ENCODE measurements at places on chromosomes 5 and 9.

GRCh38 chr9:89626741-89627265 lies 22.0 kb downstream of the GADD45G start:
- no peak for DNase-seq

- no peak for DNase-seq
Observed at GRCh38 chr9:126497660-126498275, 116.0 kb upstream of the LMX1B start.

DNA sequence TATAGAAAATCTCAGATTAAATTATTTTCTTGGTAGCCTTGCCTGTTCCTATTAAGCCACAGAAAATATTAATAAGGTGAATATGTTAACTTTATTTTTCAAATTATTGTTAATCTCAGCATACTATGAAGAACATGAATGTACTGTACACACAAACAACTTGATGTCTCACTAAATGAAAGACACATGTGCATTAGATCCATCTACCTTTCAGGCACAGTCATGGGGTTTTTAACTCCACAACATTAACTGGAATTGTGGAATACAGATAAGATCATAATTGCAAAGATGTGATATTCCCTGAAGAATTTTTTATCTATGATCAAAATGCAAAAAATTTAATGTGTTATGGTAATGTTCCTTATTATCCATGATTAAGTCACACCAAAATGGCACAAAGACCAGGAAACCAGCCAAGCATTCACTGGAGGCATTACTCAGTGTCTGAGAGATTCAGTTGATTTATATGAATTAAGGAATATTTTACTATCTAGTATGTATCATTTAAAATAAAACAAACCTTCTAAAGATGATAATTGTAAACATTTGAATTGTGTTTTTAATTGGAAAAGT lies 150.0 kb upstream of the VCAN start:
- DNase-seq = no peak

DNA sequence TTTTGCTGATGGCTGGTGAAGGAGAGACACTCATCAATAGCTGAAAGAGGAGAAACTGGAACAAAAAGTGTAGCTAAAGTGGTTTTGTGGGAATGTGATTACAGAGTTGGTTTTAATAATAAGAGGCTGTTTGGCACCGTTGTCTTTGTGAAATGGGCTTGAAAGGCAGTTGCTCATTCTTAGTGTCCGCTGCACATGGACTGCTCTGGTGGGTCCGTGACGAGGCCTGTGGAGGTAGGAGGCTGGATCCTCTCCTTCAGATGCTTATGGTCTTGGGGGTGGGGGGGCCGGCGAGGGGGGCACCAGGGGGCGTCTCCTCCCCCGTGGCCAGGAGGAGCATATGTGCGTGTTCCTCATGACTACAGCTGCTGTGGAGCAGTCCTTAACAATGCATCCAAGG lies 29.8 kb downstream of the FUBP3 start:
- DNase-seq = no peak
